ENCODE measurements at places on chromosomes 6 and 20.
A peak's percentile ranks its signal among the peaks of the same experiment; 100 is the strongest.

DNA sequence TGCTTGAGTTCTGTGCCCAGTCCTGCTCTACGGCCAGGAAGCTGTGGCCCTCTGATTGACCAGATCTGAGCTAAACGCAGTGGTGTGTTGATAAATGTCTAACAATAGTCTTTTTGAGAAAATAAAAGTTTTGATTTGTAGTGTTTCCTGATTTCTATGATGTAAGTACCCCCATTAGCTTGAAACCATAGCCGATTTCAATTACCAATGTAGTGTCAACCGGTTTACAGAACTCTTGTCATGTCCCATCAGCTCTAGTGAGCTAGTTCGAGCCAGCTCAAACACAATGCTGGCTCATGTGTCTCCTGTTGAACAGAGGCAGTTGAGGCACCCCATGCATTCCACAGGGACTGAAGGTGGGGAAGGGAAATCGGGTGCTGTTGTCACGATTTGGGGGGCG, 56.7 kb upstream of the ZMYND8 start:
- DNase-seq: no peak

GRCh38 chr6:84135291-84135690, 92.2 kb downstream of the CEP162 start:
- no peak for DNase-seq

GRCh38 chr6:95352064-95352795, 225.1 kb upstream of the MANEA start:
- no peak for DNase-seq

DNA sequence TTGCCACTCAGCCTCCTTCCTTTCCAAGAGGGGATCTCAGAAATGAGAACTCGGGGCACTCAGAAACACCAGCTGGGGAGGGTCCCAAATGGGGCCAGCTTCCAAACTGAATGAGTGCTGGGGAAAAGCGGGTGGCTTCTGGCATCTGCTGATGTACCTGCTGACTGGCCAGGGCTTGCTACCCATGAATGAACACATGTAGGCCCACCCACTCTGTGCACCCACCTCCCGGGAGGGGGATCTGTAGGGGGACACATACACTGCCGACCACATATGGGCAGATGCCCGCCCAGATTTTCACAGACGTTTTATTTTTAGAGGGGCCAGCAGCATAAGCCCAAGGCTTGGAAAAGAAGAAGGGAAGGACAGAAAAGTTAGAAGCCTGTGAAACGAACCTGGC, 231.9 kb upstream of the RNF24 start:
- no peak for DNase-seq

DNA sequence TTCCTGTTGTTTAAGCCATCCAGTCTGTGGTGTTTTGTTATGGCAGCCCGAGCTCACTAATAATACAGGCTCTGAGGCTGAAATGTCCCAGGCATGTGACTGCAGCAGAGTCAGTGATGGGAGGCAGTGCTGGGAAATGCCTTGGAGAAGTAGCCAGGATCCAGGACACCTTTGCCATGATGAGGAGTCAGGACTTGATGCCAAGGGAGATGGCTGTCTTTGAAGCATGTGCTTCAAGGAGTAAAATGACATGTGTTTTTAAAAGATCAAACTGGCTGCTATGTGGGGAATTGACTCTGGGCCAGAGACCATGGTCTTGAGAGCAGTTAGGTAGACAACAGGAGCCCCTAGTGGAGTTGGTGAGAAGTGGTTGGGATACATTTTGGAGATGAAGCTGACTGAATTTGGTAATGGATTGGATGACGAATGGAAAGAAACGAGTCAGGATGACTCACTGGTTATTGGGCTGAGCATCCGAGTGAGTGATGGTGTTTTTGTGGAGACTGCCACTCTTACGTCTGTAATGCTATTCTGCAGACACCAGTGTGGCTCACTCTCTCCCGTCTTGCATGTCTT, 322.2 kb downstream of the PLCB1 start:
- DNase-seq: peak; percentile 38

DNA sequence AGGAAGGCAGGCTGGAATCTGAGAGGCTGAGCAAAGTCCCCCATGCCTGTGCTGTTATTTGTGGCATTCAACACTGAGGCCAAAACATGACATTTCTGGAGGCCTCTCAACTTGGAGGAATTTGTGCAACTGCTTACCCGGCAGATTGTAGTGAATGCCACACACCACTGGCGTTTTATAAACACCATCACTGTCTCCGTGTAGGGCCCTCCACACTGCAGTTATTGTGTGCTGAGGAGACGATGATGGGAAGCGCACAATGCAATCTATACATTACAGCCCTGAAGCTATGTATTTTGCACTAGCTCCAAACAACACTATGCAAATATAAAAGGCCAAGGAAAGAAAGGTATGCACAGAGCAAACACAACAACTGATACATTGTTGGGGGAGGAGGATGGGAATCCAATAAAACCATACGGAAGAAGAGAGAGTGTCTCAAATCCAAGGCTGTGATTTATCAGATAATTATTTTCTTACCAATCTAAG, 106.5 kb downstream of the SMLR1 start:
- no peak for DNase-seq

GRCh38 chr6:79446006-79446405, 91.2 kb downstream of the LCA5 start:
- DNase-seq: no peak

GRCh38 chr20:48432494-48432832, 395.3 kb downstream of the PREX1 start:
- DNase-seq: no peak

DNA sequence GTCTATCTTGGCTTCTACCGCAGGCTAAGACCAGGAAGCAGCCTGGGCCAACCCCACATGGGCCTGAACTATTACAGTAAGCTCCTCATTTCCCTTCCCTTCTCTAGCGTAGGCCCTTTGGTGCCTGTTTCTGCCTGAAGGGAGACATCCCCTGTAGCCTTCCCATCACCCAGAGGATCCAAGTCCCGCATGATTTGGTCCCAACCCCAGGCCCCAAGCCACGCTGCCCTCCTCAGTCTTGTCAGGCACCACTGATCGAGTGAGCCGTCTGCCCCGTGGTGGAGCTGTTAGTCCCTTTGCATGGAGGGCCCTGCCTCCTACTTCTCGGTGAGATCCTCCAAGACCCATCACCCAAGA, 46.4 kb downstream of the EBF4 start:
- DNase-seq: no peak

- no peak for DNase-seq
Measured at GRCh38 chr6:107576852-107577251, 86.9 kb downstream of the SOBP start.

GRCh38 chr6:77371748-77372147, 91.5 kb downstream of the HTR1B start:
- DNase-seq: no peak

GRCh38 chr6:125754566-125754965, 5.1 kb downstream of the HEY2 start:
- no peak for DNase-seq
